Foreskin fibroblast (primary cell): ENCODE measurements at places on chromosomes 16 and 17.

- DNase-seq = peak; percentile 37
Measured at GRCh38 chr16:24851700-24852099, 5.9 kb downstream of the SLC5A11 start.

GRCh38 chr16:27426423-27427408, 24.7 kb downstream of the IL21R start:
- peak; percentile 96 for DNase-seq

DNA sequence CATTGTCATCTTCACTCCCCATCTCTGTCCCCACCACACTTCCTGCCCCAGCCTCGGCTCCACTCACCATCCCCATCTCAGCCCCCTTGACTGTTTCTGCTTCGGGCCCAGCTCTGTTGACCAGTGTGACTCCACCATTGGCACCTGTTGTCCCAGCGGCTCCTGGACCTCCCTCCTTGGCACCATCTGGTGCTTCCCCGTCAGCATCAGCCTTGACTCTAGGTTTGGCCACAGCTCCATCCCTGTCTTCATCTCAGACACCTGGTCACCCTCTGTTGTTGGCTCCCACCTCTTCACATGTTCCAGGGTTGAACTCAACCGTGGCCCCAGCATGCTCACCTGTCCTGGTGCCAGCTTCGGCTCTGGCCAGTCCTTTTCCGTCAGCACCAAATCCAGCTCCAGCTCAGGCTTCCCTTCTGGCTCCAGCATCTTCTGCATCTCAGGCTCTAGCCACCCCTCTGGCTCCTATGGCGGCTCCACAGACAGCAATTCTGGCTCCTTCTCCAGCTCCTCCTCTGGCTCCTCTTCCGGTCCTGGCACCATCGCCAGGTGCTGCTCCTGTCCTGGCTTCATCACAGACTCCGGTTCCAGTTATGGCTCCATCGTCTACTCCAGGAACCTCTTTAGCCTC, 24.4 kb upstream of the PHKG2 start:
- DNase-seq = no peak

GRCh38 chr17:75472119-75472518, 15.7 kb downstream of the TMEM94 start:
- DNase-seq = no peak

GRCh38 chr17:8068736-8069586, 18.6 kb downstream of the ALOX12B start:
- no peak for DNase-seq

DNA sequence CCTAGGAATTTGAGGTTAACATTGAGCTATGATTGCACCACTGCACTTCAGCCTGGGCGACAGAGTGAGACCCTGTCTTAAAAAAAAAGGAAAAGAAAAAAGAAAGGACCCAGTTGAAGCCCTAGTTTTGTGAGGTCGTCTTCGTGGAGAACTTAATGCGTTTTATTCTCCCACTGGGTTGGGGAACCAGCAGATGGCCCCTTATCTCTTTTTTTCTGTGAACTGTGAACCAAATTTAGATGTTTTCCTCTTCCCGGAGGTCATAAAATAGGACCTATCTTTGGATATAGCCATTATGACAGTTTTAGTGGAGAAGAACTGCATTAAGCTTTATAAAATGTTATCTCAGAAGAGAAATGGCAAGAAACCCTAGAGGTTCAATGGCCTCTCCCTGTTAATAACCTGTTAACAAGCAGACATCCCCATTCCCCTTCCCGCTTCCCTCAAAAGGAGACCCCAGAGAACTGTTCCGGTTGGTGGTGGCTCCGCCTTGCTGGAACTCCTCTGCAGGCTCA, 23.5 kb downstream of the KIAA0513 start:
- DNase-seq = no peak
